Activated T-cell treated with anti-CD3 and anti-CD28 coated beads for 1 hour (primary cell): ENCODE measurements at places on chromosomes 5 and 9.

GRCh38 chr5:146427619-146427997 is 19.5 kb upstream of the TCERG1 start:
- no peak for DNase-seq

GRCh38 chr9:27485158-27485557 is 38.9 kb upstream of the IFNK start:
- no peak for DNase-seq

DNA sequence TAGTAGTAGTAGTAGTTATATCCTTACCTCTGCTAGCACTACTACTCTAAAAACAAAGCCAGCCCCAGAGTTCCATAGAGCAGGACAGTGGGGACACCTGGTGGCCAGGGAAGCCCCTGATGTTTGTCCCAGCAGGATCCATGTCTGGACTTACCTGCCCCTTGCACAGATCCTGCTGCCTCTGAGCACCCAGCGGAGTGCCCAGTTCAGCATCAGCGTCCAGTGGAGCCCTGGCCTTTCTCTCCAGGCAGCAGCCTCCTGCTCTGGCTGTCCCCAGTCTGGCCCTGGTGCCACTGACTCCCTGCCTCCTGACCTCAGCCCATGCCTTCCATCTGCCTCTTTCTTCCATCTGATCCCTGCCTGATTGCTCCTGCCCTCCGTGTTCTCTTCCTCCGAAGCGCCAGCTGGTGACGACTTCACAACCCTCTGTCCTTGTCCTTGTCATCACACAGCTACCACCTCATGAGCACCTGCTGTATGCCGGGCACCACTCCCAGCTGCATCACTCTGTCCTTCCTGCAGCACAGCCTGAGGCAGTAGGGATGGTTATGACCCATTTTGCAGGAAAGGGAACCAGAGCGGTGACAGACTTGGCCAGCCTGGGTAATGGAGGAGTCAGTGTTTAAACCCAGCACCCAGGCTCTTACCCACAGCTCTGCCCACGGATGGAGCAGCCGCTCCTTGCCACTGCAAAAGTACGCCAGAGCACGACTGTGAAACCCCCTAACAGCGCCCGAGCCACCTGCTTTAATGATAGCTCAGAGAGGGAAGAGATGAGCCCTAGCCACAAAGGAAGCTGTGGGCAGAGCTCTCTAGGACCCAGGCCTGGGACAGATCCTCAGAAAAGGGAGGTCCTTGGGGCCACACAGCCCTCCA is 11.5 kb downstream of the SARDH start:
- DNase-seq = peak; percentile 51

- no peak for DNase-seq
Observed at GRCh38 chr5:110544603-110545002, 181.9 kb downstream of the TMEM232 start.

- DNase-seq = no peak
Observed at GRCh38 chr9:125355601-125356000, 94.0 kb downstream of the GAPVD1 start.
